Activated CD4-positive, alpha-beta T cell treated with anti-CD3 and anti-CD28 coated beads for 48 hours (primary cell): ENCODE measurements at places on chromosomes 11 and 22.

DNA sequence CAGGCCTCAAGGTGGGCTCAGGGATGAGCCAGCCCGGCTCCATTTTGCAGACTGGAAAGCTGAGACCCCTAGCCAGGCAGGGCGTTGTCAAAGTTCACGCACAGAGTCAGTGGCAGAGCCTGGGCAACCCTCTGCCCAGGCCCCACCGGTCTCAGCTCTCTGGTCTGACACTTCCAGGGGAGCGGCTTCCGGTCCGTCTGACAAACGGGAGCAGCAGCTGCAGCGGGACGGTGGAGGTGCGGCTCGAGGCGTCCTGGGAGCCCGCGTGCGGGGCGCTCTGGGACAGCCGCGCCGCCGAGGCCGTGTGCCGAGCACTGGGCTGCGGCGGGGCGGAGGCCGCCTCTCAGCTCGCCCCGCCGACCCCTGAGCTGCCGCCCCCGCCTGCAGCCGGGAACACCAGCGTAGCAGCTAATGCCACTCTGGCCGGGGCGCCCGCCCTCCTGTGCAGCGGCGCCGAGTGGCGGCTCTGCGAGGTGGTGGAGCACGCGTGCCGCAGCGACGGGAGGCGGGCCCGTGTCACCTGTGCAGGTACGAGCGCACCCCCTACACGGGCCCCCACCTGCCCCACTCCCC lies 36.0 kb downstream of the CD6 start:
- DNase-seq = no peak

DNA sequence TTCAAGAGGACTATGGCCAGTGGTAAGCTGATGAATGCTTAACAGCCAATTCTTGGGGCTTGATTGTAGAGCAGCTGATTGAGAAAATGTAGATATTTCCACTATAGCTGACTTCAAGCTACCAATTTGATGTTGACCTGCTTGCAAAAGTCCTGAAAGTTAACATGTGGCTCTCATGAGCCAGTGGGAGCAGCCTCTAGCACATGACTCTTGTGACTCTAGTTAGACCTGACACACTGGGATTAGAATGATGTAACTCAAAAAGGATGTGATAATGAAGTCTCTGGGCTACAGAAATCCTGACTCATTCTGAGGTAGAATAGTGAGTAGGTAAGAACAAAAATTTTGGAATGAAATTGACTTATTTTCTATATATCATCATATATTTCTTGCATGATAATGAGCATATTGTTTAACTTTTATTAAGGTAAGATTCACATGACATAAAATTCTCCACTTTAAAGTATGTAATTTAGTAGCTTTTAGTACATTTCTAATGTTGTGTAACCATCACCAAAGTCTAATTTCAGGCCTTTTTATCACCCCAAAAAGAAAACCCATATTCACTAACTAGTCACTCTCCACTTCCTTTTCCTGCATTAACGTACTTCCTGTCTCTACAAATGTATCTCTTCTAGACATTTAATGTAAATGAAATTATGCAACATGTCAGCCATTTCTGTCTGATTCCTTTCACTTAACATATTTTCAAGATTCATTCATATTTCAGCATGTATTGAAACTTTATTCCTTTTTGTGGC lies 16.1 kb upstream of the OR52H1 start:
- DNase-seq = no peak

- DNase-seq = no peak
Observed at GRCh38 chr22:40444178-40444831, 73.9 kb downstream of the SGSM3 start.

DNA sequence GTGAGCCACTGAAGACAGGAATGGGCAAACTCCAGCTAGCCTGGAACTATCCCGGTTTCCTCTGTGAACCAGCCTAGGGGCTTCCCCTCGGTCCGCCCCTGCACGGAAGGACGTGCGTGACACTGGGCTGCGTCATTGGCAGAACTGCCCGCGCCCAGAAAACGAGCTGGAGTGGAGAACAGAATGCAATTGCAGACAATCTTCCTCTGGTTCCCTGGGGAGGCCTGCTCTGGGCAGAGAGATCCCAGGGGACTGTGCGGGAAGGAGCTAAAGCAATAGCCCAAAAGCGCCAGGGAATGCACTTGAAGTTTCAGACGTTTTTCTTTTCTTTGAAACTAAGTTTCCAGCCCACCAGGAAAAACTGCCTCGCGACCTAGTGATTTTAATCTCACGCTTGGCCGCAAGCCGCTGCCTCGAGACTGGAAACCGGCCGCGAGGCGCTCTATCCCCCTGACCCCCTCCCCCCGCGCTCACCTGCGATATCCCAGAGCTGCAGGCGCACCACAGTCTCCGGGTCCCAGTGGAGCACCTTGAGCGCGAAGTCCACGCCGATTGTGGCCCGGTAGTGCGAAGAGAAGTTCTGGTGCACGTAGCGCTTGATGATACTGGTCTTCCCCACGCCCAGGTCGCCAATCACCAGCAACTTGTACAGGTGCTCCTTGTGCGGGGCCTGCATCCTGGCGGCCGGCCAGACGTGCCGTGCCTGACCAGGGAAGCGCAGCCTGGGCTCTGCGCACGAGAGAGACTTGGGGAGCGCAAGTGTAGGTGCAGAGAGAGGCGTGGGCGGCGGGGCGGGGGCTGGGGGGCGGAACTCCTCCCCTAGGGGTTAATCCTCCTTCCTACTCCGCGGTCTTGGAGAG lies at the start of gene RAB38:
Gene RAB38 (minus strand): TSS at position 735 of the 860 bp plus-strand sequence. CDS start 59 bp downstream, at position 676.
- DNase-seq = peak; percentile 73

- no peak for DNase-seq
Observed at GRCh38 chr22:21741790-21742189, 6.2 kb upstream of the YPEL1 start.

- DNase-seq = no peak
Observed at GRCh38 chr22:24437091-24437490, 9.7 kb downstream of the ADORA2A start.

DNA sequence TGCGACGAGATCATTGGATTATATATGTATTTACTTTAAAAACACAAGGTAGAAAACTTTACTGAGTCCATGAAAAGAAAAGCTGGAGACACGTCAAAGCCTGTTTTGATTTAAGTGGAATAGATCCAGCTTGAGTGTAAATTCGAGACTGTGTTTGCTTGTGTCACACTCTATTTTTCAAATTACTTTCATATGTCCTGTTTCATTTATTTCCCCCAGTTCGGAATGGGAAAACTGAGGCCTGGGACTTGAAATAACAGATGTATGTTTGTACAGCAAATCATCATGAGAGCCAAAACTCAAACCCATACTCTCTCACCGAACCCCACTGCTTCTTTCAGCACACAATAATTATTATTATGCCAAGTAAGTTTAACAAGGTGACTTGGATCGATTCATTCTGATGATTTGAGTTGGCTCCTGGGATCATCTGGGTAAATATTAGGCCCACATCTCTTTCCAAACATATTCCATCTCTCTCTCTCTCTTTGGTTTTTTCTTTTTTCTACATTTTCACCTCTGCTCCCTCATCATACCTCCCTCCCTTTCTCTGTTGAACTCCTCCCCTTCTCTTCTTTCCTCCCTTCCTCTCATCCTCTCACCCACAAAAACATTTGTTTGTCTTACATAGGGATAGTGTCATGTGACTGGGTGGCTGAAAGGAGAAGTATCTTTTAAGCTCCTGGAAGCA lies 21.2 kb downstream of the FZD4 start:
- no peak for DNase-seq

DNA sequence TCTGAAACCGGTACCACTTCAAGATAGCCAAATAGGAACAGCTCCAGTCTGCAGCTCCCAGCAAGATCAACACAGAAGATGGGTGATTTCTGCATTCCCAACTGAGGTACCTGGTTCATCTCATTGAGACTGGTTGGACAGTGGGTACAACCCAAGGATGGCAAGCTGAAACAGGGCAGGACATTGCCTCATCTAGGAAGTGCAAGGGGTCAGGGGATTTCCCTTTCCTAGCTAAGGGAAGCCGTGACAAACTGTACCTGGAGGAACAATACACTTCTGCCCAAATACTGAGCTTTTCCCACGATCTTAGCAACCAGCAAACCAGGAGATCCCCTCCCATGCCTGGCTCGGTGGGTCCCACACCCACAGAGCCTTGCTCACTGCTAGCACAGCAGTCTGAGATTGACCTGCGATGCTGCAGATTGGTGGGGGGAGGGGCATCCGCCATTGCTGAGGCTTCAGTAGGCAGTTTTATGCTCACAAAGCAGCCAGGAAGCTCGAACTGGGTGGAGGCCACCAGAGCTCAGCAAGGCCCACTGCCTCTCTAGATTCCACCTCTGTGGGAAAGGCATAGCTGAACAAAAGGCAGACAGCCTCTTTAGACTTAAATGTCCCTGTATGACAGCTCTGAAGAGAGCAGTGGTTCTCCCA lies 59.9 kb upstream of the C11orf58 start:
- no peak for DNase-seq

DNA sequence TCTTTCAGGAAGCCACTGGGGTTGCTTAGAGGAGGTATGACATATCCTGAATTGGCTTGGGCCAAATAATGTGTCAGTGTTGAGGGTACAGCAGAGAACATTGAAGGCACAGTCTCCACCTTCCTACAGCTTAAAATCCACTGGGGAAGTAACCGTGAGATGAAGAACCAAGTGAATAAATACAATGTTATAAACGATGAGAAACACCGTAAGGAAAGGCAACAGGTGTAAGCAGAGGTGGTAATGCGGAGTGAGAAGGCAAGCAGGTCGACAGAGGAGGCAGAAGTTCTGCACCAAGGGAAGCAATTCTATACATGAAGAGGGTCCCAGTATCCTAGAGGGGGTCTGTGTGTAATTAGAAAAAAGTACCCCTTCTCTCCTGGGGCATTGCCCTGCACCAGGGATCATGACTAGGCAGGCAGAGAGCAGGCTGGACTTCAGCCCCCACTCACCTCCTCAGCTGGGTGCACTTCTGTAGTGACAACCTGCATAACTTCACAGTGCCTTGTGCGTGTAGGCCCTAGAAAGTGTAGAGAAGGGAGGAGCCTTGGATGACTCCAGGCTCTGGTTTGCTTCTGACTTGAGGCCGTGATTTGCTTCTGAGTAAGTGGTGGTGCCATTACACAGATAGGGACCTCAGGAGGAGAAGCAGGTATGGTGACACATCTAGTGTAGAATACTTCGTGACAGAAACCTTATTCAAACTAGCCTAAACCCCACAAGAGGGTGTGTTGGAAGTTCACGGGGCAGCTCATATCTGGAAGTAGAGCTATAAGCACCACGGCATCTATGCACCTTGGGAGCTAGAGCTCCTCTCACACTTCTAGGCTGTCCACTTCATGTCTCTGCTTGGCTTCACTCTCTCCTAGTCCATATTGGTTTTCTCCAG lies 4.9 kb downstream of the MYOD1 start:
- DNase-seq = no peak
